ENCODE measurements at places on chromosomes 6 and 20.

DNA sequence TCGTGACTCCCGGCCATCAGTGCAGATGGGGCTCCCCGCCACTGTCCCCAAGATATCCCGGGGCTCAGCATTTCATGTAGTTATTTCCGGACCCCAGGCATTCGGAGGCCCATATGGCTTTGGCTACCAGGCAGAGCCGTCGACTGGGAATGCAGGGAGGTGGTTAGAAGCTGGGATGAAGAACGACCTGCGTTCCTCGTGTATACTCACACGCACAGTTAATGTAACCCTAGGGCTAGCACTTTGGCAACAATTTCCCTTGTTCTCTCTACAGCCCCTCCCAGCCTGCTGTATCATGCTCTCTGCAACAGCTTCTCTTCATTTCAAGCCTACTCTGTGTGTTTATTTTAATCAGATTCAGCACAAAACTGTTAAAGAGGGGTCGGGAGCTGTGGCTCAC, 240.4 kb downstream of the MYLK4 start:
- no peak for DNase-seq

DNA sequence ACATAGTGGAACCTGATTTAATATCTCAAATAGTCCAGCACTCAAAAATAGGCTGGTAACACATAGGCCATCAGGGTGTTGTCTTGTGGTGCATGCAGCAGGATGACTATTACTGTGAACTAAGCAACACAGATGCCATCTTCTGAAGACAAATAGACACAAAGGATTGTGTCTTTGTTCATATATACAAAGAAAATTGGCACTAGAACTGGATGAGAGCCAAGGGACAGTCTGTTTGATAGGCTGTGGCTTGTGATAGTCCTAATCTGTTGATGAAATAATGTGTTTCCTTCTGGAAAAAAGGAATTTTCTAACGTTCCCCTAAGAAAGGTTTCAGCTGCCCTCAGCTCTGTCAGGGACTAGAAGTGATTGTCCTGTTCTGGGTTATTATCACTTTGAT, 129.8 kb downstream of the TPBG start:
- no peak for DNase-seq

DNA sequence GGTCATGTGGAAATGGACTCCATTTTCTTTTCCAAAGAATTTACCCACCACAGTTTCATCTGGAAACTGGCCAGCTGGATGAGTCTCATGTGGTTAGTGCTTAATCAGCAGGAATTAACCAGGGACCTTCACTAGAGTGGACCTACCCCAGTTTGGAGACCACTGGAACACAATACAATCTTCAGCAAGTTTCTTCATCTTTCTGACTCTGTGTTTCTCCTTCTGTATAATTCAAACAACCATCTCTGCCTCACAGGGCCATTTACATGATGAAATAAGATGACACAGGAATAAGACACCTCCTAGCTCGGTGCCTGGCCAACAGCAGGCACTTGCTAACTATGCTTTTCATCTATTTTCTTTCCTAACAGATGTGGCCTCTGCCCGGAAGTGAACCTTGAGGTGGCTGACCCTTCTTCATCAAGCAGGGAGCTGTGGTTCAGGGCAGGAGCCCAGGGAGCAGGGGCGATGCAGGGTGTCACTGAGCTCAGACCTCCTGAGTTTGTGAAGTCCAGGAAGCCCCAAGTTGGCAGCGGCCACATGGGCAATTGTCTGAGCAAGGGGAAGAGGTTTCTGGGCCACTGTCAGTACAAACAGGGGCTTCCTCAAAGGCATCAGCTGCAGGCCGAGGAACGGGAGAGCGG, 98.8 kb downstream of the SOD2 start:
- DNase-seq: no peak

- no peak for DNase-seq
These were observed 41.8 kb downstream of the SF3B5 start for GRCh38 chr6:144053601-144054000.

GRCh38 chr20:50306478-50307423, 116.1 kb downstream of the CEBPB start:
- DNase-seq: no peak

GRCh38 chr6:83008626-83009025, 57.0 kb downstream of the UBE3D start:
- no peak for DNase-seq

- no peak for DNase-seq
These were observed 267.1 kb upstream of the SGK1 start for GRCh38 chr6:134584847-134585516.

DNA sequence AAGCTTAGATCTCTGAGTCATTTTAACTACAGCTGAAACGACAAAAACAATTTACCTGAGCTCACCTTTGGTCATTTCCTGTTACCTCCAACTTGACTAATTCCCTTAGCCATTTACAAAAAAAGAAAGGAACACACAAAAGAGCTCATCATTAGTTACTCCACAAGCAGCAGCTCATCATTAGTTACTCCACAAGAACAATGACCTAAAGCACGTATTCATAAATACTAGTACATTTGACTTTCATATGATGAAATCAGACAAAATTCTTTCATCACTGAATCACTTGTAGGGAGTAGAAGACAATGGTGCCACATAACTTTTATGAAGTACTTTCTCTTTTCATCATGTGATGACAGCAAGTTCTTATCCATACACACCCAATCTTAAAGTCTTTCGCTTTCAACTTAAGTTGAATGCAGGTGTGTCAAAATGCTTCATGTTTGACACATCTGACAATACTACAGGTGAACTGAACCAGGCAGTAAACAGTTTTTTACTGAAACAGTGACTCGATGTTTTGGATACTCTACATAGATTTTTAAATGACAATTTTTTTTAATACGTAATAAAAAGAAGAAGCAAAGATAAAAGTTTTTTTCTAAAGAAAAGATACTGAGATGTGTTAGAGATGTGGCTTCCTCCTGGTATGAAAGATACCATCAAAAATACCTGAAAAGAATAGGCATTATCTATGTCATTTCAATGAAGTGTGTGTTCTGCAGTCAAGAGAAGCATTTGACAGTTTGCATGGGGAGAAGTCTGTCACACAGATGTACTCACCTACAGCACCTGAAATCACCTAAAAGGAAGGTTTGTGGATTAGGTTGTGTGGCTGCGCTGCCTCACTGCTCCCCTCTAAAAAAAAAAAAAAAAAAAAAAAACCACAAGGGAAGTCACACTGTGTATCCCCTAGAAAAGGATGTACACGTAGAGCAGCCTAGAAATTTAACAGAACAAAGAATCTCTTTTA, 109.1 kb downstream of the PRDM1 start:
- DNase-seq: no peak

GRCh38 chr20:10324198-10324847, 105.7 kb downstream of the SNAP25 start:
- no peak for DNase-seq

- no peak for DNase-seq
These were observed 16.2 kb downstream of the BNIP5 start for GRCh38 chr6:36320475-36320874.

DNA sequence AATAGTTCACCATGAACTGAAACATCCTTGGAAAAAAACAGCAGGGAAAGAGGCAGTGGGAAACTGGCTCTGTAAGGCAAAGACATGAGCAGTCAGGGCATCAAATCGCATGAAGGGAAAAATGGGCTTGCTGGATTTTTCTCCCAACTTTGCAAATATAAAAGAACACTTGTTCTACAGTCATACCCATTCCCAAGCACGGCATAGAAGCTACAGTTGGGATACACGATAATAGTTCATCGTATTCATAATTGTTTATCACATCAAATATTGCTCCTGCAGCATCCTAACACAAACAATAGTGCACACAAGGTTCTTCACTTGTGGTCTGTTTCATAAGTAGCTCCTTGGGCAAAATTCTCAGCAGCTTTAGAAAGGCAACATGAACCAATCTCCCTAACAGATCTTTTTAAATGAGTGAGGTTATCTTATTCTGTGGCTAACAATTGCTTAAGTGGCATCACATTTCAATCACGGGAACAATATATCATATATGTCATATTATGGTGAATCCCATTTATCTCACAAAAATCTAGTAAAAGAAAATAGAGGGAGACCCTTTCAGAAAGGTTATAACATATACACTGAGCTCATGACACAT, 243.9 kb downstream of the PKHD1 start:
- no peak for DNase-seq

DNA sequence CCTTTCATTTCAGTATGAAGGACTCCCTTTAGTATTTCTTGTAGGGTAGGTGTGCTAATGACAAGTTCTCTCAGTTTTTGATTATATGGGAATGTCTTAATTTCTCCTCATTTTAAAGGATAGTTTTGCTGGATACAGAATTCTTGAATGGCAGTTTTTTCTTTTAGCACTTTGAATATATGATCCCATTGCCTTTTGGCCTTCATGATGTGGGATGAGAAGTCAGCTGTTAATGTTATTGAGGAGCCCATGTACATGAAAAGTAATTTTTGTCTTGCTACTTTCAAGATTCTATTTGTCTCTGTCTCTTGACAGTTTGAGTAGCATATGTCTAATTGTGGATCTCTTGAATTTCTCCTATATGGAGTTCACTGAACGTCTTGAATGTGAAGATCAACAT, 30.9 kb downstream of the RSPH3 start:
- no peak for DNase-seq

- peak; percentile 79 for DNase-seq
These were observed 61.8 kb downstream of the RPP40 start for GRCh38 chr6:4941782-4942672.

DNA sequence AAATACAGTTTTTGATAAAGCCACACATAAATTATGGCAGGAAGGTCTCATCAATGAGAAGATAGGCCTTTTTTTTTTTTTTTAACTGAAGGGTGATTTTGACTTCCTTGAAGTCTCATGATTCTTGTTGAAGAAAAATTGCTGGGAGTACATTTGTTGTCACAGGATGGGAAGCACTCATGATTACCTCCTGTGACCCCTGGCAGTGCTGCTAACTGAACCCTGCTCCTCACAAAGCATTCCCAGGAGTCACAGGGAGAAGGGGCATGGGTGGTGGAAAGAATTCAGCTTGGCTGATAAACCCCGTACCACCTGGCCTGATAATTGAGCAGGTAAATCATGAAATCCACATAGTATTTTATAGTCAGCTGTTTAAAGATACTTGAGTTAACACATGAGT, 86.9 kb downstream of the CD109 start:
- DNase-seq: no peak

DNA sequence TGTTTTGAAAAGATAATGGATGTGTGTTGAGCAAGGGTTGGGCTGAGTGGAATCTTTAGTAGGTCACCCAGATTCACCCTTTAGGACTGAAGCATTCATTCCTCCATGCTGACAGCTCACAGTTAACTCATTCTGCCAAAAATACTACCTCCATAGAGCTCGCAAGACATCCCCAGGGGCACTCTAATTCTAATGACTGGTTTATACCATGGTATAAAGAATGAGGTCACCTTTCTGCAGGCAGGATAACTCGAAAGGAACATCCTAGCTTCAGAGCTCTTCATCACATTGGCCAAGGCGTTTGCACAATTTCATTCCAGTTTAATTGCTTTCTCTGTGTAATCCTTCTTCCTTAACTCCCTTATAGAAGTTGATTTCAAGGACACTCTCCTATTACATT, 1257.2 kb upstream of the EYS start:
- no peak for DNase-seq

DNA sequence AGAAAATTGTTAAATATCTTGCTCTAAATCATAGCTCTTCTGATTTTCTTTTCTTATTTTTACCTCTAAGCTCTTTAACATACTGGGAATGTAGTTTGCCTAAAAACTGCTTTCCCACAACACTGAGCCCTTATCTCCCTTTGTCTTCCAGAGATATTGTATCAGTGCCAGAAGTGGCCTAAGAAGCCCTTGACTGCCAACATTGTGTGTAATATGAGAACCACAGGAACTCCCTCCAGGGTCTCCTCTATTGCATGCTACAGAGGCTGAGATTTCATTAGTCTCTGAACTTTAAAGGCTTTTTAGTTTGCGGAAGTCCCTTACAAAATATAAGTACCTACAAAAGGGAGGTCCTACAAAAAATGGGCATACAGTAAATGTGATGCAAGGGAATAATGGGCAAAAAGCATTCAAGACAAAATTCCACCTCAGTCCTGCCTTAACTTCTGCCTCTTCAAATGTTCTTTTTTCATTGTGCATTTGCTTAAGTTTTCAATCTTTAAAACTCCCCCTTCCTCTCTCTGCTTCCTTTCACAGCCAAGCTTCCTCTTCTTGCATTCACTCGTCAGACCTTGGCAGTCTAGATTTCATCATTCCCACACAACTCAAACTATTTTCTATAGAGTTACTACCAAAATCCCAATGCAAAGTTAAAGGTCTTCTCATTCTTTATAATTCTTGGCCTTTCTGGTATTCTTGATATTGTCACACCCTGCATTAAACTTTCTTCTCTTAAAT, 76.5 kb downstream of the ADGRG6 start:
- DNase-seq: no peak

- DNase-seq: no peak
These were observed 44.3 kb downstream of the TM9SF4 start for GRCh38 chr20:32153771-32154170.

DNA sequence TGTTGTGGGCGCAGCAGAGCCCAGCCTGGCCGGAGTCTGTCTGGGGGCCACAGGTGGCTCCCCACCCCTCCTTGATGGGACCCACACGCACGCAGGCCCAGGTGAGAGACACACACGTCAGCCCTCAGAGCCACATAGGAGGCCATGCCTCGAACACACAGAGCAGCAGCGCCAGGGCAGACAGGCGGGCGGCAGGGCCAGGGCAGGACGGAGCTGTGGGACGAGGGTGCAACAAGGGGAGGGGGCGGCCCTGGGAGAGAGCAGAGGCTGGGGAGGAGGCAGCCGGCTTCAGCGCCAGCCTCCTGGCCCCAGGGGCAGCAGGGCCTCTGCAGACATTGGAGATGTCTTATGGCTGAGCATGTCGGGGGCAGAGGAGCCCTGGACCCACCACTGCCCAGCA, 42.5 kb downstream of the KCNQ2 start:
- DNase-seq: no peak

DNA sequence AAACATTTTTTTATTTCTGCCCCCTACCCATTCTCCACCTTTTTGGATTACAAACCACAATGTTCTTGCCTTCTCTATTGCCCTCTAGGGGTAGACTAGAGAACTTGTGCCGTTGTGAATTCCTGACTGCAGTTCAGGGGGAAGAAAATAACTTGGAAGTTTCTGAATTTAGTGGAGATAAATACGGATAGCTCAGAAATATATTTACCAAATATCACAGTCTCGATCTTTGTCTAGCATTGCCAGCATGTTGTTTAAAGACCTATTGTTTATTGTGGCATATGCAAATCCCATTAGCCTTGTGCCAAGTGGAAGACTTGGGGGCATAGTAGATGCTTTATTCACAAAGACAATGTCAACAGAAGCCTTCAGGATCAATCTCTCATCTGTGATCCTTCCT, 154.1 kb upstream of the MMS22L start:
- no peak for DNase-seq

All from activated effector memory CD4-positive, alpha-beta T cell treated with anti-CD3 and anti-CD28 coated beads, Interleukin-2, amount 50 U/mL, for 16 hours (primary cell).